Stimulated activated CD4-positive, alpha-beta T cell treated with anti-CD3 and anti-CD28 coated beads, TNF-alpha, amount 100 ng/mL, for 24 hours (primary cell): ENCODE measurements at places on chromosomes 4 and X.

- DNase-seq = peak; percentile 91
Measured at GRCh38 chrX:1453951-1454785, 1.5 kb upstream of the ASMTL start.

- no peak for DNase-seq
Measured at GRCh38 chr4:116328261-116328860, 757.0 kb downstream of the TRAM1L1 start.

DNA sequence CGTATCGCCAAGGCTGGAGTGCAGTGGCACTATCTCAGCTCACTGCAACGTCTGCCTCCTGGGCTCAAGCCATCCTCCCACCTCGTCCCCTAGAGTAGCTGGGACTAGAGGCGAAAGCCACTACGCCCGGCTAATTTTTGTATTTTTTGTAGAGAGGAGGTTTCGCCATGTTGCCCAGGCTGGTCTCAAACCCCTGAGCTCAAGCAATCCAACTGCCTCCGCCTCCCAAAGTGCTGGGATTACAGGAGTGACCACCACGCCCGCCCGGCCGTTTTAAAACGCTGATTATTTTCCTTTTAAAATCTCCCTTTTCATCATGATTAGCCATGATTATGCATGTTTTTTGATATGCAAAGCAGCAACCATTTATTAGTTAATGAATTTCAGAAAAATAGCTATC, 2.2 kb downstream of the N4BP2 start:
- no peak for DNase-seq

GRCh38 chrX:115602729-115603389, 41.9 kb downstream of the PLS3 start:
- no peak for DNase-seq

GRCh38 chrX:21730026-21730425, 27.9 kb downstream of the SMPX start:
- DNase-seq = no peak

- no peak for DNase-seq
Measured at GRCh38 chr4:6647582-6648230, 7.2 kb downstream of the MRFAP1 start.

- DNase-seq = no peak
Measured at GRCh38 chrX:28979877-28980276, 392.6 kb downstream of the IL1RAPL1 start.

DNA sequence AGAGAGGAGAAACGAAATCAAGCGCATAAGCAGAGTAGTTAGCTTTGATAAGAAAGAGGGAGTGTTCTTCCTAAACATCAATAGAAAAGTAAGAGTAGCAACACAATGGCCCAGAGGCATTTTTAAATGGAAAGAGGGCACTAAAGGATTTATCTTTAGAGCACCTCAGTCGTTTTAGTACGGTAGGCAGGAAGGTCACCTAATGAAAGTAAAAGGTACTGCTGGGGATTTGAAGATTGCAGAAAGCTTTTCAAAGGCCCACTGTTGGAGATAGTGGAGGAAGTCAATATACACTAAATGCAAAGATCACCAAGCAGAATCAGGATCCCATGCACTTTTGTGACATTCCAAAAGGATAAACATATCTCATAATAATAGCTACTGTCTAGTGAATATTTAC, 667.7 kb upstream of the GRID2 start:
- DNase-seq = no peak

- DNase-seq = no peak
Measured at GRCh38 chr4:153369021-153369420, 24.5 kb downstream of the MND1 start.

GRCh38 chr4:173998471-173999144, 284.9 kb downstream of the FBXO8 start:
- no peak for DNase-seq

GRCh38 chr4:154205471-154205870, 286.1 kb downstream of the DCHS2 start:
- no peak for DNase-seq

GRCh38 chr4:30867427-30867826, 147.3 kb downstream of the PCDH7 start:
- no peak for DNase-seq

GRCh38 chr4:173168396-173169177, at the start of gene GALNT7:
GALNT7 (plus strand) TSS chr4:173168811; CDS start chr4:173168836, 25 bp downstream.
- DNase-seq = peak; percentile 34

DNA sequence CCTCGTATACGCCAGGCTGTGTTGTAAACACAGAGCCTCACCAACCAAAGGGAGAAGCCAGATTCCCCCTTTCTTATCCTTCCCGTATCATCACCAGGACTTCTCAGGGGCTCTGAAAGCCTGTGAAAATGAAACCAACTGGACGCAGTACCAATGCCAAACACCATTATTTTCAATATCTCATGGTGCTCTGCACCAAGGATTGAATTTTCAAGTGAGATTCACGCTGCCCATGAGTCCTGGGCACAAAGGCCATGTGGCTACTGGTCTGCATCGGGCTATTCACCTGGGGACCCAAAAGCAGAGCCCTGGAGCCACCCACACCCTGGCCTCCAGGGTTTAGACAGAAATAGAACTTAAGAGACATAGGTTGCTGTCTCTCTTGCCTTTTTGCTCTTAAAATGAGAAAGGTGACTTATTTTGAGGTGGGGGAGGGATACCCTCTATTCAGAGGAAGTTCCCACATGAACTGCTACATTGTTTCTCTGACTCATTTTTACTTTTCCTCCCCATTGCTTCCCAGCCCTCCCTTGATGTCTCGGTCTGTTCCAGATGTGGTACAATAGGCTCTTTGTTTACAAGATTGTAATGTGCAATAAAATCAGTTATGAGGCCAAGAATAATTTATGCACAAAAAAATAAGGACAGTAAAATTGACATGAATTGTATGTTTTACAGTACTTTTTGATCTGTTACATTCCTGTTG, 55.4 kb downstream of the MAML3 start:
- DNase-seq = no peak

GRCh38 chr4:123564758-123565346, 168.3 kb downstream of the SPRY1 start:
- DNase-seq = peak; percentile 2

DNA sequence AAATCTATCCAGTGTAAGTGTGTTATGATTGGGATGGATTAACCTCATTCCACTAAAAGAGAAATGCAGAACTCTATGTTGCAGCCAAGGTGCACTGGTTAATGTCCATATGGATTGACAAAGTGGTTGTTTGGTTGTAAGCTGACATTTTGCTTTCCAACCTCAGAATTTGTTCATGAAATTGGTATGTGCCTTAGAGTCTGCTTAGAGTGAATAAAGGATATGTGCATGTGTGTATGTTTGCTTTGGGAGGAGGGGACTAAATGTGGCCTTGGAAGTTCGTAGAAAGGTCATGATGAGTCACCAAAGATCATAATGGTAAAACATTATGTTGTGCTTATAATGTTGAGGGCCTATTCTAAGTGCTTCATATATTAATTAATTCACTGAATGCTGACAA, 44.1 kb upstream of the MBNL3 start:
- no peak for DNase-seq

GRCh38 chr4:92231511-92231910, 72.3 kb upstream of the GRID2 start:
- DNase-seq = no peak

DNA sequence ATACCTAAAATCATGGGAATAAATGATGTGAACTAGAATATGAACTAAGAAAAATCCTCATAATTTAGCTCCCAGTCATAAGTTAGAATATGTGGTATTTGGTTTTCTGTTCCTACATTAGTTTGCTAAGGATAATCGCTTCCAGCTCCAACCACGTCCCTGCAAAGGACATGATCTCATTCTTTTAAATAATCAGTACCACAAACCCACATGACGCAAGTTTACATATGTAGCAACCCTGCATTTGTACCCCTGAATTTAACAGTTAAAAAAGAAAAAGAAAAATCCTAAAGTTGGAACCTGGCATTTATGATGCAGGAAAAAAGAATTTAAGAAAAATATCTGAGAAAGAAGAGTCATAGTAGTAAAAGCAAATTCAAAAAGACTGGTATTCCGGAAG, 13.3 kb downstream of the UBA6 start:
- no peak for DNase-seq

DNA sequence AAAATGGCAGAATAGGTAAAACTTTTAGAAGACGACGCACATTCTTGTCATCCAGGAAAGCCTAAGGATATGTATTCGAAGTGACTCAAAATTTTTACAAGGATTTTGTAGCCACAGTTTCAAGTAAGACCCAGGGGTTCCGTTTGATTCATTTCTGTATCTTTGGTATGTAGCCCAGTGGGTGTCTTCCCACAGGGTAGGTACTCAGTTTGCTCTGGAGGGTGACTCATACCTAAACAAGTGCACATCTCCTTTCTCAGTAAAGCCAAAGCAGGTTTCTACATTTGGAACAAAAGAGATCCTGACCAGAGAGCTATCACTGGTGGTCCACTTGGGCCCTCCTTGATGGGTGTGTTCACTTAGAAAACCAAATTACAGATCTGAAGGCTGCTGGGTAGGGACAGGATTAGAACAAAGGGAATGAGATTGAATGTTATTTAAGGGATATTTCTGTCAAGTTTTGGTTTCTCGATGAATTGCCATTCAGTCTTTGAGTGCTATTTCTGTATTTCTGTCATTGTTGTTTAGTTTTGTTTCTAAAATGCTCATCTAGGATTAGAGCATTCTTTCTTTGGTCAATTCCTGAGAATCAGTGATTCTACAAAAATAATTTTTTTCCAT, 56.1 kb downstream of the PLS3 start:
- DNase-seq = no peak

GRCh38 chrX:112071132-112071531, 11.4 kb downstream of the TRPC5 start:
- no peak for DNase-seq

DNA sequence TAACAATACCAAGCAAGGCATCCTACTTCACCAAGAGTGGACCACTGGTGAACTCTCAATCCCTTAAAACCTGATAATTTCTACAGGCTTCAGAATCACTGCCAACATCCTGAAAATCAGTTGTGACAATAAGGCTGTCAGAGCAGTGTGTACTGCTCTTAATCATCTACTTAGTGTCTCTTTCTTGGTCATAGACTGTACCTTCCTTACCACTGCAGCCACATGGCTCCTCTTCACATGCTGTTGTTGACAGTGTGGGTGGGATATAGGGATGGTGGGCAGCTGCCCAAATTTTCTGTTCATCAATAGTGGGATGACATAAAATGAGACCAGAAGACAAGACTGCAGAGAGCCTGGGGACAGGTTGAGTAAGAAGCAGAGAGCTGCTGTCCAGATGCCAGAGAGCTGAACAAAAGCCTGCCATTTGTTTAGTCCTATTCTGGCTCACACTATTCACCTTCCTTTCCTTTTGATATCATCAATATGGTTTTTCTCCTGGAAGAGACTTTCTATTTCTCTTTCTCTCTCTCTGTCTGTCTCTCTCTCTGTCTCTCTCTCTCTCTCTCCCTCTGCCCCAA, 178.9 kb downstream of the MGST2 start:
- DNase-seq = no peak

- no peak for DNase-seq
Measured at GRCh38 chrX:1422135-1422465, 30.2 kb upstream of the SLC25A6 start.

DNA sequence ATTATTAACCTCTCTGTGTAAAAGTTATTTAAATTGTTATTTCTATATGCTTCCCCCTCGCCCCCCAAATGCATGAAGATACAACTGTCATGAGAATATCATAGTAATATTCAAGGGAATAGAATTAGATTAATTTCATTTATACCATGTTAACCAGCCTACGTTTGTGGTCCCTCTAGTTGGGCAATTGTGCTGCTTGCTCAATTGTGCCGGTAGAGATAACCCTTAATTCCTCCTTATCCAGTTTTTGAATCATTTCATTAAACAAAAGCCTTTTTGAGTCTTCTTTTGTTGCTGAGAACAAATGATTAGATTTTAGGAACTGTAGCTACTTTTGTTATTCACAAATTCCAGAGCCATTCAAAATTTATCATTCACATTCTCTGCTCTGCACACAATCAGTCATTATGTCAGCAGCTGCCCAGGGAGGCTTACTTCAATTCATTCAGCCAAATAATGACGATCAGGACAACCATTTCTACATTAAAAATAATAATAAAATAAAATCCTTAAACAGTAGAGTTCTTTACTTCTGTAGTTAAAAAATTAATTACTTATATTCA, 98.1 kb downstream of the ADGRL3 start:
- DNase-seq = no peak

- no peak for DNase-seq
Measured at GRCh38 chr4:98298022-98298421, 36.8 kb downstream of the RAP1GDS1 start.

DNA sequence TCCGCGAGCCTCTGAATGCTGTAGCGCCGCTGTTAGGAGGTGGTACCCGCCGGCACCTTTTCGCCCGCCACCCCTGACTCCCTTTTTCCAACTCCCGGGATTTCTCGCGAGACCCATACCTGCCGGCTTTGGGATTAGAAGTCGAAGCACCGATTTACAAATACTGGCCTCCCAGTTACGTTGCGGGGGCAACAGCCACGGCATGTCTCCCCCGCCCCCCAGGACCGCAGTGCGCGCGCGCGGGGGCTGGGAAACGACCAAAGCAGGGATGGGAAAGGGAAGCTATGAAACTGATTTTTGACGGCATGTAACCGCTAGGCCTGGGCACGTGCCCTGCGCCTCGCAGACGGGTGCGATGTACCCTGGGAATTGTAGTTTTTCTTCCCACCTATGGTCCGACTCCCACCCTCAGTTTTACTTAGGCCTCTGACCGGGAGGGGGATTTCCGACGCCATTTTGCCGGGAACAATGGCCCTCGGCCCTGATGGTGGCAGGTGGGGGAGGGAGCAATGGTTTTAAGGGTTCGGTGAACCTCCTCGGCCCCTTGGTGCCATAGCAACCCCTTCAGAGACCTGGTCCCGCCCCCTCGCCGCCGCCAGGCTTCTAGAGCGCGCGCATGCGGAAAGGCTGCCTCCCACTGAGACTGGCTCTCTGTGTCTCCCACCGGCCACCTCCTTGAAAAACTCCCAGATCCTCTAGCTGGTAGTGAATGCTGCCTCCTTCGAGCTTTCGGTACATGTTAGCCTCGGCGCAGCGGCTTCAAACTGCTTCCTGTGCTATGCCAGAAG, 772 bp upstream of the WNK3 start:
- peak; percentile 43 for DNase-seq

DNA sequence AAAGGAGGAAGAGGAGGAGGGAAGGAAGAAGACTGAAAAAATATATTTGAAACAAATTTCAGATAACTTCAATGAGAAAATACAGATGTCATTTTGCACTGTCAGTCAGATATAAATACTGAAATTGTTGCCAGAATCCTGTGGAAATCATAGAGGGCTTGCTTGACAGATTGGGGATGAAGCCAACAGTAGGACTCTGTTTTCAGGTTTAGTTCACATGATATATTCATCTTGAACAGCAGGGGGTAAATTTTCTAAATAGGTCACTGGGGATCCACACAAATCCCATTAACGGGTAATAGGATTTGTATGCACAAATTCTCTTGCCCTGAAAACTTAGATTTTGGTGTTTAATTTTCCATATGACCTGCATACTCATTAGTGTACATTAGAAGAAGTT, 103.3 kb upstream of the PCDH18 start:
- no peak for DNase-seq

DNA sequence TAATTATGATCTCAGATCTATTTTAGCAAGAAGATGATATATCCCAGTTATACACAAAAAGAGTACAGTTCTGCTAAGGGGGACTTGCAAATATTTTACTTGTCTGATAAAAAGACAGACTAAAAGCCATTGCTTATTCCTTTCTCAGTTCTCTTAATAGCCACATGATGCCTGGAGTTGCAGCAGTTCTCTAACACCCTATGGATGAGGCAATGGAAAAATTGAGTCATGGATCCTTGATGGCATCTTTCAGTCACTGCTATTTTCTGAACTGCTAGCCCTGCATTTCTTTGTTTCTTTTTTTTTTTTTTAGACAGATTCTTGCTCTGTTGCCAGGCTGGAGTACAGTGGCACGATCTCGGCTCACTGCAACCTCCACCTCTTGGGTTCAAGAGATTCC, 1956.7 kb downstream of the C4orf33 start:
- DNase-seq = no peak
